ENCODE measurements at places on chromosomes 3 and 15.

DNA sequence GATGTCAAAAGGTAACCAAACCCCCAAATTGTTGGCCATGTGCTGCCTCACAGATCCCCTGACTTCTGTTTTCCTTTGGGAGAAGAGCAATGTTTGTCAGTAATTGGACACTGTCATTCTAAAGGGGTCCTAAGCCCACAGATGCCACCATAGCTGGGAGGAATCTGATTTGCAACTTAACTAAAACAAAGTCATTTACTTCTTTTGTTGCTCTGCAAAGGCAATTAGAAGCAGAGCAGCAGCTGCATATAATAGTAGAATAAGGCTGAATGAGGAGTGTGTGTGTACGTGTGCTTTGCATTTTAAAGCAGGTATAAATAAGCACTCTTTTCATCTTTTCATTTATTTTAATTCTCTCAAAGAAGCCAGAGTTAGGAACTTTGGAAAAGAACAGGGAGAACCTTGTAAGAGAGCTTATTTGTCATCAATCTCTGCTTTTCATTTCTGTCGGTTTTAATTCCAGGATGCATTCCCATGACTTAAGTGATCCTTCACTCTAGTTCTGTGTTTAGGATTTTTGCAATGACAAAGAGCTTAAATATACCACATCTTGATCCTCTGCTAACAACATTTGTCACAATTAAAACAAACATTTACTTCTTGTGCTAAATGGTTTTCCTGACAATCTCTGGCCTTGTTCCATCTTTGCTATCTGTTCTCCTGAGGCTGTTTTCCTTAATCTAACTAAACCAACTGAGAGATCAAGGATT lies 530.2 kb upstream of the CBLB start:
- no peak for DNase-seq

DNA sequence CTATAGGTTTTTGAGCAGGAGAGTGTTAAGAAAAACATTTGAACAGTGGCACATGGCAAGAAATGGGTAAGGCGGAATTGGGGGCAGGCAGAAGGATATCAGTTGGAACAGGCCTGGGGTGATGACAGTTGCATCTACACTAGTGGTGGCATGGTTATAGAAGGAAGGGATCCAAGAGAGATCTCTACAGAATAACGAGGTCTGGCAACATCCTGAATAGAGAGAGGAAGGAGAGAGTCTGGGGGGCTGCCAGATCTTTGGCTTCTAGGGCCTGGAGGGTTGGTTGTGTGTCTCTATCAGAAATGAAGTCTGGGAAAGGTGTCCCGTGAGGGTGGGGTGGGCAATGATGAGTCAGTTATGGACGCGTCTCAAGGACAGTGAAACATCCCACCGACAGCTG lies 26.3 kb downstream of the FSTL1 start:
- DNase-seq = no peak

DNA sequence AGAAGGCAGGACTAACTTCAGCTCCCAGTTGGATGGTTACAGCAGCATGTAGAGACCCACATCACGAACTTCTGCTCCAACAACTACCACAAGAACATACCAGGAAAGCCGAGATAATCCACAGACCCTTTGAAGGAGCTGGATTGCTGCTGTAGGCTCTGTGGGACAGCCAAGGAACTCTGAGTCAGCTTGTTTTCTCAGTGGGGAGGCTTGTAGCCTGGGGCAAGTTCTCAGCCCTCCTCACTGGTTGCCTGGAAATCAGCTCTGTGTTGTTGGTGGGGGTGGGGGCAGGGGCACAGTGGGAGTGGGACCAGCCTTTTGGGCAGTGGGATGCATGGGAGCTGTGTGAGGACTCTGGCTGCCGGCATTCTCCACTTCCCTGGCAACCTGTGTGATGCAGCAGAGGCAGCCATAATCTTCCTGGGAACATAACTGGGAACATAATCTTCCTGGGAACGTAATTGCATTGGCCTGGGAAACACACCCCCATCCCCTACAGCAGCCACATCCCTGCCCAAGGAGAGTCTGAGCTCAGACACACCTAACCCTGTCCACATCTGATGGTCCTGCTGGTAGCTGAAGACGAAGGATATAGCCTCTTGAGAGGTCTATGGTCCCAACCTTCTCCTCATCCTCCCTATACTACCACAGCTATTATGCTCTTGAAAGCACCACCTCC lies 153.1 kb downstream of the PEAK1 start:
- DNase-seq = peak; percentile 77

- no peak for DNase-seq
Measured at GRCh38 chr3:69868841-69869420, 129.7 kb downstream of the MITF start.

DNA sequence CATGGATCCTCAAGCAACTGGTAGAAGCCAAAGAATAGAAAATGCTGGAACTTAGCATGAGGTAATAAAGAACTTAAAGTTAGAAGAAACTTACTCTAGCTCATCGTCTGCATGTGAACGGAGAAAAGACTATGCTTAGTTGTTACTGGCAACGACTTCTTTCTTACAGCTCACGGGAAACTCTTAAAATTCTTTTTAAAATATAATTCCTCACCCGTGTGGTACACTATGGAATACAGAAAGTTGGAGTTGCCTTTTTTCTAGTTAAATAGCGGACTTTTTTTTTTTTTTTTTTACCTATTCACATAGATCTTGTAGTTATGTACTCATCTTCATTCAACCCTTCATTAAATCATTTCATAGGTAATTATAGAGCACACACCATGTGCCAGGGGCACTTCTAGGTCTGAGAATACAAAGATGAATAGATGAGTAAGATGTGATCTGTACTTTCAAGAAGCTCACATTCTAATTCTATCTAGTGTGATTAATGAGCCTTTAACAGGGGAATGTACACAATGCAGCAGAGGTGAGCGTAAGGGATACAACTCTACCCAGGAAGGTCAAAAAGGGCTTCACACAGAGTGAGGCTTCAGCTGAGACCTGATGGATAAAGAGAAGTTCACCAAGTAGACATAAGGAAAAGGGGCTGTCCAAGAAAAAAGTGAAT lies 18.4 kb upstream of the KCNMB2 start:
- DNase-seq = no peak

DNA sequence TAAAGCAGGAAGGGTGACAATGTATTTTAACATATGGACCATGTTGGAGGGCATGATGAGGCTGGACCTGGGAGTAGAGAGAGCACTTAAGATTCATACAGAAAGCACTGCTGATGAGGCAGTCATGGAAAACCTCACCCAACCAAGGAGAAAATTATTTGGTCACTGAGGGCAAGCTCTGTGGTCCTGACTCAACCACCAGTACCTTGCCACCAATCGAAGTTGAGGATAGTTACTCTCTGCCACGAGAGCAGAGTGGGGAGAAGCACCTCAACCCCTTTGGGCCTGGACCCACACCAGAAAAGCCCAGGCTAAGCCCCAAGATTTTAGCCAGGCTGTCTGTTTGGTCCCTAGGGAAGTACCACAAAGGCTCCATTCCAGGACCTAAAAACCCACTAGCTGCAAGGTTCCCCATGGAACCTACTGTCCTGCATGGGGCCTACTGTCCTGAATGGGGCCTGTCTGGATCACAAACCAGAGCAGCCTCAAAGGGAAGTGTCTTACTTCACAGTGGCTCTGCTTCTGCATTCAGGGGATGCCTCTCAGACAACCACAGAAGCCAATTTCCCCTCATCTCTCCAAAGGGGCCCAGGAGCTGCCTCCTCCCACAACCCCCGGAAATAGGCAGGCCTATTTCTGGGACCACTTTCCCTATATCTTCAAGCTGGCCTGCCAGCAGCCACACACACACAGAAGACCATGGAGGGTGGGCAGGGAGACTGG lies 4.2 kb downstream of the CCDC71 start:
- no peak for DNase-seq

- no peak for DNase-seq
Measured at GRCh38 chr3:170707899-170708298, 122.0 kb upstream of the SLC7A14 start.

DNA sequence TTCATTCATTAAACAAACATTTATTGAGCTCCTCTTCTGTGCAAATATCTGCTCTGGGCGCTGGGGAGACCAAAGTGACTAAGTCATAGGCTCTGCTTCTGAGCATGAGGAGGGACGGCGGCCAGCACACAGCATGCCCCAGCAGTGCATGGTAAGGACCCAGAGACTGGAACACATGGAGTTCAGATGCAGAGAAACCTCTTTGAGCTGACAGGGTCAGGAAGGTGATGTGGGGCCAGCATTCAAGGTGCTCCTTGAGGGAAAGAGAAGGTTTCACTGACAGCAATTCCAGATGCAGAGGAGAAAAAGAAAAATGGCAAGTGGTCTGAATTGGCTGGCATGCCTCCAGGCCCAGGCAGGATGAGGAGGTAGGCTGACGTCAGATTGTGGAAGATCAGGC lies 234.5 kb downstream of the UACA start:
- no peak for DNase-seq

DNA sequence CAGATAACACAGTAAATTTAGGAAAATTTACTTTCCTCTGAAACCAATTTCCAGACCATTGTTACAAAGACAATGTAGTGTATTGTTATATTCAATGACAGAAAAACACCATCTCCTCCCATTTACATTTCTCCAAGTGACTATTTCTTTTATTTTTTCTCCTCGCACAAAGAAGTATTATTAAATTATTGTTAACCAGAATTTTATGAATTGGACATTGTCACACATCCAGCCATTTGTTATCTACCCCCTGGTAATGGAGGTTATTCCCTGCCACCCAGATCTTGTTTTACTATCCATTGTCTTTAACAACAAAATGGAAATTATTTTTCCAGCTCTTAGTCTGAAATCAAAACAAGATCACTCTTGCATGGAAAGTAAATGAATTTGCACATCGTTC lies 511.3 kb downstream of the FGF12 start:
- no peak for DNase-seq

Measured in GM04504 (cell line).